ENCODE measurements at places on chromosomes 1 and 21.

GRCh38 chr1:61446531-61446991 is 278.4 kb downstream of the TM2D1 start:
- DNase-seq = no peak

- no peak for DNase-seq
Measured at GRCh38 chr1:201749059-201749690, 79.8 kb upstream of the IPO9 start.

- DNase-seq = peak; percentile 77
Measured at GRCh38 chr1:41917835-41918449, 780 bp downstream of the HIVEP3 start.

DNA sequence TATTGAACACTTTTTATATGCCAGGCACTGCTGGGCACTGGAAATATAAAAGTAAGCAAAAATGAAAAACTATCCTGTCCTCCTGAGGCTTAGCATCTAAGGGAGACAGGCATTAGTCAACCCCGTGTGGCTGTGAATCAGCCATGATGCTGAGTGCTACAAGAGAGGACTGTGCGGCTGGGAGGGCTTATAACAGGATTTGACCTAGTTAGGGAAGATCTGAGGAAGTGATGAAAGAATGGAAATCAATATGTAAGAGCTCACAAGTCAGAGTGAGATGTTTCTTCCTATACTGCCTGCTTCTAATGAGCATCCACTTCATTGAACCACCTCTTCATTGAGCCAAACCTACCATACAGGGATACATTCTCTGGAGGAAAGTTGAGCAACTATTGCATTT is 15.1 kb downstream of the TRIM45 start:
- no peak for DNase-seq

GRCh38 chr21:39196310-39196709 is 13.1 kb upstream of the PSMG1 start:
- no peak for DNase-seq

GRCh38 chr21:36166705-36167104 is 10.1 kb downstream of the DOP1B start:
- DNase-seq = no peak

DNA sequence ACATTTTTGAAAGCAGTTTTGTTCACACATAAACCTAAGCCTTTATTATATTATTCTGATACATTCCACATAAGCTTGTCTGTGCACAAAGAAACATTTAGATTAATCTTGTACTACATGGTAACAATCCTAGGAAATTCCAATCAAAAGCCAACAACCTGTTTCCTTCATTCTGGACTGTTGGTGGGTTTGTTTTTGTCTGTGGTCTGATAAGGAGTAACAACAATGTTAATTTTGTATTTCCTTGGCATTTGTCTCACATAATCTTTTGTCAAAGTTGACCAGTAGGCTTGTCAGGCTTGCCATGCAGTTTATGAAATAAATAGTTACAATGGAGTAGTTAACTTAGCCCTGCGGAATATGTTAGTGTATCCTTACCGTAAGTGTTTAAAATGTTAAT is 183.3 kb downstream of the DHRS3 start:
- DNase-seq = no peak

- no peak for DNase-seq
Measured at GRCh38 chr1:147245586-147246021, 3.1 kb downstream of the CHD1L start.

- DNase-seq = no peak
Measured at GRCh38 chr1:221392453-221392852, 349.4 kb downstream of the DUSP10 start.

GRCh38 chr1:114234408-114235124 is 80.9 kb upstream of the SYT6 start:
- no peak for DNase-seq

DNA sequence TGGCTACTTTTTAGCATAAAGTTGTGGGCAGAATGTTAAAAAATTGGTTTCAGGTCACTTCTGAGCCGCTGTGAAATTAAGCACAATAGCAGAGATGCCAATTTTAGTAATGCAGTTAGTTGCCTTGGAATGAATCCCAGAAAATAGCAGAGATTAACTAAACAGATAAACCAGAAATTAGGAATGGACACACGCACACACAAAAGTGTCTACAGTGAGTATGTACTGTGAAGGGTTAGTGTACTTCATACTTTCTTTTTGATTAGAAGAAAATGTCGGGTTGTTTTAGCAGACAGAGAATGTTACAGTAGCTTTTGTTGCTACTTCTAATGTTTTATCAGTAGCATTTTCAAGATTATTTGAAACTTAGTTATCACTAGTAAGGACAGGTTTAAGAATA is 106.7 kb downstream of the LEPR start:
- no peak for DNase-seq

GRCh38 chr1:241507189-241507863 is 12.2 kb downstream of the FH start:
- no peak for DNase-seq

DNA sequence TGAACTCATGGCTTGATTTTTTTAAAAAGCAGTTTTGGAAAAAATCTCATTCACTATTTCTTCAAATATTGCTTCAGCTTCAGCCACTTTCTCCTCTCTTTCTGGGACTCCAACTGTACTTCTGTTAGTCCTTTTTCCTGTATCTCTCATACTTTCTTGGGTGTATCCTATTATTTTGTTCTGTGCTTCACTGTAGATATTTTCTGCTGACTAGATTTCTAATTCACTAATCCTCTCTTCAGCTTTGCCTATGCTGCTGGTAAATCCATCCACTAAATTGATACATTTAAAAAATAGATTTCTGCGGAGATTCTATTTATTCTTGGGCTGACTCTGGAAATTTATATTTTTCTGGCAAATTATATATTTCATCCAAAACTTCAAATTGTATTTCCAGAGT is 4.9 kb upstream of the KCNE2 start:
- DNase-seq = no peak

- DNase-seq = no peak
Measured at GRCh38 chr1:26097696-26098095, 13.9 kb upstream of the PDIK1L start.

- DNase-seq = peak; percentile 47
Measured at GRCh38 chr1:236167578-236167977, 25.2 kb downstream of the GPR137B start.

GRCh38 chr1:27481994-27482620 is 7.9 kb downstream of the WASF2 start:
- no peak for DNase-seq

GRCh38 chr1:81111818-81112217 is 688.9 kb upstream of the ADGRL2 start:
- DNase-seq = no peak

- no peak for DNase-seq
Measured at GRCh38 chr1:25001125-25001915, 71.2 kb upstream of the RUNX3 start.

GRCh38 chr1:225848030-225848955 is 33.9 kb downstream of the TMEM63A start:
- peak; percentile 66 for DNase-seq

DNA sequence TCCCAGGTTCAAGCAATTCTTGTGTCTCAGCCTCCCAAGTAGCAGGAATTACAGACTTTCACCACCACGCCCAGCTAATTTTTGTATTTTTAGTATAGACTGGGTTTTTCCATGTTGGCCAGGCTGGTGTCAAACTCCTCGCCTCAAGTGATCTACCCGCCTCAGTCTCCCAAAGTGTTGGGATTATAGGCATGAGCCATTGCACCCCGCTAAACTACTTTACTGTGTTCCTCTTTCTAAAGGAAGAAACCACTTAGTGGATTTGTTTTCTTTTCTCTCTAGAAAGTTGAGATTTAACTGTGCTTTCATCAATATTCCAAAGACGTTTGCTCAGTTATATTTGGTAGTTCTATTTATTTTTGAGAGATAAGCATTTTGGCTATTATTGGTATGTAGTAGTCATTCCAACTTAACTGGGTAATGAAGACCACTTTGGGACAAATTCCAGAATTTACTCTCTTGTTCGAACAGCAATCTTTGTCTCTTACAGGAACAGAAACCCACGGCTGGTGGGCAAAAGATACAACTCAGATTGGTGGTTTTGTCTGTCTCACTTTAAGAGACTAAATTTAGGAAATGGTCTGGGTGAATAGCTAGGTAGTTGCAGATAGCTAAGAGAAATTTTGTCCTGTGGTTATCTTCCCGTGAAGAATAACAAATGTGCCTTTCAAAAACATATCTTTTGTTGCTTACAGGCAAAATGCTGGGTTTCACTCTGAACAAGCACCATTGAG is 103.5 kb upstream of the CD55 start:
- DNase-seq = no peak
